ENCODE measurements at places on chromosomes 6 and 20.

- no peak for DNase-seq
Observed at GRCh38 chr6:43707269-43707668, 19.7 kb upstream of the MRPS18A start.

- DNase-seq, result no peak
Observed at GRCh38 chr6:12173661-12174060, 116.5 kb upstream of the EDN1 start.

DNA sequence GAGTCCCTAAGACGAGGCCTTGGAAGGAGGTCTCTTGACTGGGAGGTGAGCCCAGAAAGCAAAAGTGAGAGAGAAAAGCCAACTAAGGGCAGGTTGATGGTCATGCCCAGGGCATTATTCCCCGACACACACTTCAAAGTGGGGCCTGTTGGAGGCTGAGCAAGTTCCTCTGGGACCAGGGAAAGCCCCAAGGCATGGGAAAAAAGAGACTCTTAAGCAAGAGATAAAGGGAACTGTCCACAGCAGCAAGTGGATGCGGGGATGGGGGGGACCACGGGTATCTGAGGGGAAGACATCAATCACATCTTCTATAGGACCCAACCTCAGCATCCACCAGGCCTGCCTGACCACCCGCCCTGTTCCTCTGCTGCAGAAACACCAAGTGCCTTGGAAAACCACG, 119.9 kb upstream of the MAFB start:
- no peak for DNase-seq

GRCh38 chr6:112475083-112475482, 128.0 kb downstream of the RFPL4B start:
- DNase-seq, result no peak

DNA sequence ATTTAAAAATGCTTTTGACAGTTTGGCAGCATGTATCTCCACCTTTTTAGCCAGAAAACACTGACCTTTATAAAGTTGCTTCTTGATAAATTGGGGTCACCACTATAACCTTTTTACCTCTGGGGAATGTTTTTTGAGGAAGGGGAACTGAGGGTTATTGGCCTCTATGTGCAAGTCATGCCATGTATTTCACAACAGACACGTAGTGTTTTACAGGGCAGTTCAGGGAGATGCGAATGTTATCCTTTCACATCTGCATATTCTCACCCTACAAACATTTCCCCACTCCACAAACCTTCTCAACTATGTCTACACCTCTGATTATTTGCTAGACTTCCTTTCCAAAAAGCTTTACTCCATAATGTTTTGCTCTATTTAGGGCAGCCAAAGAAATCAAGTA, 17.0 kb upstream of the SLA2 start:
- no peak for DNase-seq

- no peak for DNase-seq
Observed at GRCh38 chr6:142561511-142562265, 259.9 kb downstream of the ADGRG6 start.

- no peak for DNase-seq
Observed at GRCh38 chr6:106890447-106890846, 84.1 kb downstream of the CD24 start.

DNA sequence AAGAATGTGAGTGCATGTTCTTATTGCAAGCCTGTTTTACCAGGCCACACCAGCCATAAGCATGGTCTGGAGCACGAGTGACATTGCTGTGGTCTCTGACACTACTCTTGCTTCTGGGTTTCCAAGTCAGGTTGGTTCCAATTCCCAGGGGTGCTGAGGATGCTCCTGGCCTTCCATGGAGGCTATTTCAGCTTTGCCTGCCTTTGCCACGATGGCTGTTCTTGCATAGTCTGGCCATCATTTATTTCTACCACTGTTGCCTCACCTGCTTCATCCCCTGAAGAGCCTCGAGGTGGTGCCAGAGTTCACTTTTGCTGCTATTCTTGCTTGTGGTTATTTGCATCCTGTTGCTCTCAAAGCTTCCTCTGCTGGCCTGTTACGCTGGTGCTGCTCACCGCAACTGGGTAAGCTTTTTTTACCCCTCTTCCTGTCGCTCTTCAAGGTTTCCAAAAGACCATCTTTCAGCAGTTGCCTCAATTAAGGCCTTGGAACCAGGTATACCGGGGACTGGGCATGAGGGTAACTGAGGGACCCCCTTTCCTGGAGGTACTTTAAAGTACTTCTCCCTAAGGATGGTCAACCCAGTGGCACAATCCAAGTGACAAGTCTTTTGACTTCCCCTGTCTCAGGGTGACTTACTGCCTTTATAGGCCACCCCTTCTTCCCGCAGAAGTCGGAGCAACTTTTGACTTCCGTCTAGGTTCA, 64.5 kb downstream of the AKAP7 start:
- DNase-seq, result no peak

- DNase-seq, result no peak
Observed at GRCh38 chr20:13294522-13294921, 73.4 kb downstream of the ISM1 start.

DNA sequence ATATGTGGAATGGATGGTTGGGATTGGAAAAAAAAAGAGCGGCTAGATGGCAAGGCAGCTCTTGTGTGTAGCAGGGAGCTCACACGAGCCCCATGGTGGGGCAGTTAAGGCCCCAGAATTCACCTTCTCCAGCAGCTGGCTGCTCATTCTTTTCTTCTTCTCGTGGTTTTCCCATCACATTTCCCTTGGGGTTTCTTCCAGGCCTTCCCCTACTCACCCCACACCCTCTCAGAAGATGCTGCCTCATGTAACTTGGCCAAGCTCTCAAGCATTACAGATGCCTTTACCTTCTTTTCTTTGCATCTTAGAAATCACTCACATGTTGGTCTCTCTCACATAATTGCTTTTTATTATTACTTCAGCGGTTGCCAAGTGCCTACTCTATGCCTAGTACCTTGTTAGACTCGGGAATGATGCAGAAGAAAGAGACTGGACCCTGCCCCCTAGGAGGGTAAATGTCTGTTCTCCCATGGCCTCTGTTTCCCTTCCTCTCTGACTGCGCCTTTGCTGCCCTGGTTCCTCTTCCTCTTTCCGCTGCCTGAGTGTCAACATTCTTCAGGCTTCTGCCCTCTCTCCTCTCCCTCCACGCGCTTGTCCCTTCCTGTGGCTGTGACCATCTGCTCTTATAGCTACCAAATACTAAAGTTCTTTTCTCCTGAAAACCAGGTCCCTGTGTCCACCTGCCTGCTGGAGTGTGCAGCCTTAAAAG, 28.6 kb downstream of the PPARD start:
- DNase-seq, result no peak

DNA sequence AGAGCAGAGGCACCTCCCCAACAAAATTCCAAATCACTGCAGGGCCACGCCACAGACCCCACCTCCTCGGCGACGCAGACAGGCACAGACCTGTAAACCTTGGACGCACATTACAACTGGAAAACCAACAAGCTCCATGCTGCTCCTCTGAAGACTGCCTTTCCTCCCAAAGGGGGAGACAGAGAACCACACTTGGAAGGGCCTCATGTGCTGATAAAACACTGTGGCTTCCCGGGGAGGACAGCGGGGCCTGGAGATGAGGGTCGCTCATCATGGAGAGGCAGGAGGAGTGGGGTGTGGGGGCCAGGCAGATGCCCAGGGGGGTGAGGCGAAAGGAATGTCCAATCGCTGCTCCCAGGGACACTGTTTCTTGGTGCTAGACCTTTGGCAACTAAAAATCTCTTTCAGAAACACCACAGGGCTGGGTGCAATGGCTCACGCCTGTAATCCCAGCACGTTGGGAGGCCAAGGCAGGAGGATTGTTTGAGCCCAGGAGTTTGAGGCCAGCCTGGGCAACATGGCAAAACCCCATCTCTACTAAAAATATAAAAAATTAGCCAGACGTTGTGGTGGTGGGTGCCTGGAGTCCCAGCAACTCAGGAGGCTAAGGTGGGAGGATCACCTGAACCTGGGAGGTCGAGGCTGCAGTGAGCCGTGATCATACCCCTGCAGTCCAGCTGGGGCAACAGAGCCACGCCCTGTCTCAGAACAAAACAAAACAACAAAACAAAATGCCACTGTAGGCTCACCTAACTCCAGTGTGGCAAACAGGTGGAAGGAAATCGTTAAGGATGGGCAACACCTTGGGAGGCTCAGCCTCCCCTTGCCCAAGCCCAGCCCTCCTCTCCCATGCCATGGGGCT, 53.8 kb downstream of the ABHD12 start:
- no peak for DNase-seq

DNA sequence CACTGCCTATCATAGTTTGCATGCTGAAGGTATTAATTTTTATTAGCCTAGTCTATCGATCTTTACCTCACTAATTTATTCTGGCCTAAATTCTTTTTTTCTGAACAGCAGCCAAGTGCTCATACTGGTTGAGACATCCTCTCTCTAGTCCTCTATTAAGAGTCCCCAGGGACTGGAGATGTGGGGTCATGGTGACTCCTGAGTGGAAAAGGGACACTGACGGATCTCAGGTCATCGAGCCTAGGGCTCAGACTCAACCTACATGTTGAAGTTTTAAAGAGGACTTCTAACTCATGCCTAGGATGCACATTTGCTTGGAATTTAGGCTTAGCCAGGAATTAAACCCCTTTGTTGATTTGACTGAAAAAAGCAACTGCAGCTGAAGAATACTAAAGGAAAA, 378.1 kb downstream of the BTBD9 start:
- no peak for DNase-seq

GRCh38 chr6:34145161-34146020, 496 bp downstream of the GRM4 start:
- no peak for DNase-seq

- DNase-seq, result no peak
Observed at GRCh38 chr20:59242714-59243626, 57.4 kb upstream of the EDN3 start.

DNA sequence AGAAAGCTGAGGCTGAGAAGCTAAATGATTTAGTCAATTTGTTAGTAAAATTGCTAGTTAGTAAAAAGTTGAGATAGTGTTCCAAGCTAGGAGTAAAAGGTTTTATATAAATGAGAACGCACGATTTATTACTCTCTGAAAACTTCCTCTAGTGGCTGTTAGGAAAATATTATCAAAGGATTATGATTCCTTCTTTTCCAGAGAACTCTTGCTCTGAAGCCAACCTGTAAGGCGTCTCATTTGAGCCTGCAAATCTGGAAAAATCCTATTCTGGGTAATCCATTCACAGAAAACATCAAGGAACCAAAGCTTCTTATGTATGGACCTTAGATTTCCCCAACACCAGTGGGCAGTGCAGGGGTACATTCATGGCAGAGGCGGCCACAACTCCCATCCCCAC, 252.7 kb downstream of the SOD2 start:
- DNase-seq, result no peak

GRCh38 chr20:54539521-54540046, 64.2 kb downstream of the DOK5 start:
- no peak for DNase-seq

DNA sequence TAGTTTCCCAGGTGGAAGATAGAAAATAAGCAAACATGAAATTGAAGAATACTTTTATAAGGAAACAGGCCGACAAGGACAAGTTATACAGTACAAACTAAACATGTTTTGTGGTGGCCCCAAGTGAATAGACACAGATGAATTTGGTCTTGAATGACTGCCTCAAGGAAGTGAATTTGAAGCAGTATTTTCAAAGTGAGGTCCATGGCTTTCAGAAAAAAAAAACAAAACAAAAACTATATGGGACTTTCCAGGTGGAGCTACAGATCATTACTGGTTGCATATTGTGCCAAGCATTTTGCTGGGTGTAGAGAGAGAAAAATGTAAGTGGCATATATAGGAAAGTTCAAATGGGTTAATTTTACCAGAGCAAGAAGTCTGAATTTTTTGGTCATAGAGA, 68.8 kb downstream of the CYB5R4 start:
- DNase-seq, result no peak

DNA sequence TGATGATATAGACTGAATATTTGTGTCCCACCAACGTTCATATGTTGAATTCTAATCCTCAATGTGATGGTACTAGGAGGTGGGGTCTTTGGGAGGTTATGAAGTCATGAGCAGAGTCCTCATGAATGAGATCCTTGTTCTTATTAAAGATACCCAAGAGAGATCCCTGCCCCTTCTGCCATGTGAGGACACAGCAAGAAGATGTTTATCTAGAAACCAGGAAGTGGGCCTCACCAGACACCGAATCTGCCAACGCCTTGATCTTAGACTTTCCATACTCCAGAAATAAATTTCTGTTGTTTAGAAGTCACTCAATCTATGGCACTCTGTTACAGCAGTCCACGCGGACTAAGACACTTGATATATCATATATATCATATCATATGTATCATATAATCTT, 67.7 kb upstream of the GCM1 start:
- DNase-seq, result no peak

DNA sequence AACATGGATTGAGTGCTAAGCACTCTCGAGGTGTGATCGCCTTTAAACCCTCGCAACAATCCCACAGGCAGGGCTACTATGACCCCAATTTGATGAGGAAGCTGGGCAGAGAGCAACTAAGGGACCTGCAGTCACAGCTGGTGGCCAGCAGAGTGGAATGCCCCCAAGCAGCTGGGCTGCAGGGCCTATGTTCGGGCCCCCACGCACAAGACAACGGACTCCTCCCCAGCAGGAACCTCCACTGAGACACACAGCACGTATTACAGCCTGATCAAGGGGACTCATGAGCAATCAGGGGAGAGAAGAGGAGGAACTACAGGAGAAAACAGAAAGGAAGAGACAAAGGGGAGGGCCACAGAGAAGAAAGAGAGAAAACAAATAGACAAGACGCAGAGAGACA, 21.7 kb downstream of the CST7 start:
- no peak for DNase-seq

DNA sequence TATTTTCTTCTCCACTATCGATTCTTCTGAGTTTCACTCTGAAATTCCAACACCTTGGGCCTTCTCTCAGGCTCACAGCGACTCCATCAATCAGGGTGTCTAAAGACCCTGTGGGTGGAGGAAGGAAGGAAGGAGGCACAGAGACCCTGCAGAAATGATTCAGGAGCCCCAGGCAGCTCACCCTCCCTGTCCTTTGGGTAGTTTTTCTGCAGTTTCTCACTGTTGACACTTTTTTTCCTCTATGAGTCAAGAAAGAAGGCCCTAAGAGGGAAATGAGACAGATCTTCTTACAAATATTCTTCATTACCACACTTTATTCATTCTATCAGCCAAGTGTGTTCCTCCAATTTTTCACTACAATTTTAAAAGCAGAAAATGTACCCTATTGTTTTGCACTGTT, 34.2 kb upstream of the TBXT start:
- no peak for DNase-seq

Data from cerebellar nuclear complex (tissue), 1 donor.